Activated naive CD4-positive, alpha-beta T cell treated with anti-CD3 and anti-CD28 coated beads, Interleukin-2, amount 10 ng/mL, durations not matched to agents 7 days and 5 days (primary cell): ENCODE measurements at places on chromosomes 7 and 10.

GRCh38 chr7:149595541-149595940 lies 97.9 kb upstream of the ZNF746 start:
- peaks cover 13% of the 10 kb centered on the region for H3K27me3 ChIP-seq
- no peak for DNase-seq
- H3K4me3 ChIP-seq = no peak overlapping the region
- H3K27ac ChIP-seq = no peak overlapping the region

DNA sequence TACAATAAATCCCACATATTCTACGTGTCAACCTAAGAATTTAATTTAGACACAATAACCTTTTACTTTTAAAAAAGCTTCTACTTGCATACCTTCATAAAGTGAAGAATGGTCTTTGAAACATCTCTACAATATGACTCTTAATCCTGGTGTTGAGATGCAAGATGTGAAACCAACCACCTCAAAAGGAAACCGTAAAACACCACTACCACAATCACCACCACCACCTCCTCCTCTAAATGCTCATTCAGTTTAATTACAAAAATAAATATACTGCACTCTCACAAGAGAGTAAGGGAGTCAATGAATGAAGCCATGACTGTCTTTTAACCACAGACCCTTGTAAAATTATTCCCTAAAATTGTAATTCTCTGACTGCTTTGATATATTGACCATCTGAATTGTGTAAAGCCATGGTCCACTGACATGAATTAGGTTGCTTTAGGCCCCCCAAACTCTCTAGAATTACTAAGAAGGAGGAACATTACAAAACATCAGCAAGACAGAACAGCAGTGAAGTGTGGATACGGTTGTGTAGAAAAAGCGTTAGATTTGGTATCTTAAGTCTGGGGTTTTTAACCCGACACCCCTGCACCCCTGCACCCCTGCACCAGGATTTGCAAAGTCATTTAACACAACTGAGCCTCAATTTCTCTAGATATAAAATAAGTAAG lies 171.4 kb downstream of the SFMBT2 start:
- H3K4me3 ChIP-seq = no peak overlapping the region
- peak overlapping the region; percentile 21 for H3K27ac ChIP-seq
- no peaks in the 10 kb centered on the region for H3K27me3 ChIP-seq
- peaks cover 64% of the 10 kb centered on the region for H3K4me1 ChIP-seq

GRCh38 chr7:27096768-27097514 lies 1.1 kb upstream of the HOXA1 start:
- DNase-seq = peak; percentile 27
- H3K4me1 ChIP-seq = peaks cover 18% of the 10 kb centered on the region
- H3K4me3 ChIP-seq = peak overlapping the region; percentile 83
- peak overlapping the region; percentile 8 for H3K27ac ChIP-seq
- H3K27me3 ChIP-seq = peaks cover 95% of the 10 kb centered on the region

- peak; percentile 75 for DNase-seq
- H3K27ac ChIP-seq = peak overlapping the region; percentile 93
- H3K4me1 ChIP-seq = peaks cover 42% of the 10 kb centered on the region
Observed at GRCh38 chr7:36937754-36938563, 213.7 kb upstream of the AOAH start.

- no peaks in the 10 kb centered on the region for H3K4me1 ChIP-seq
- no peak overlapping the region for H3K4me3 ChIP-seq
- DNase-seq = no peak
- H3K27ac ChIP-seq = no peak overlapping the region
- H3K36me3 ChIP-seq = no peaks in the 10 kb centered on the region
Observed at GRCh38 chr7:31370609-31371008, 30.1 kb upstream of the NEUROD6 start.

DNA sequence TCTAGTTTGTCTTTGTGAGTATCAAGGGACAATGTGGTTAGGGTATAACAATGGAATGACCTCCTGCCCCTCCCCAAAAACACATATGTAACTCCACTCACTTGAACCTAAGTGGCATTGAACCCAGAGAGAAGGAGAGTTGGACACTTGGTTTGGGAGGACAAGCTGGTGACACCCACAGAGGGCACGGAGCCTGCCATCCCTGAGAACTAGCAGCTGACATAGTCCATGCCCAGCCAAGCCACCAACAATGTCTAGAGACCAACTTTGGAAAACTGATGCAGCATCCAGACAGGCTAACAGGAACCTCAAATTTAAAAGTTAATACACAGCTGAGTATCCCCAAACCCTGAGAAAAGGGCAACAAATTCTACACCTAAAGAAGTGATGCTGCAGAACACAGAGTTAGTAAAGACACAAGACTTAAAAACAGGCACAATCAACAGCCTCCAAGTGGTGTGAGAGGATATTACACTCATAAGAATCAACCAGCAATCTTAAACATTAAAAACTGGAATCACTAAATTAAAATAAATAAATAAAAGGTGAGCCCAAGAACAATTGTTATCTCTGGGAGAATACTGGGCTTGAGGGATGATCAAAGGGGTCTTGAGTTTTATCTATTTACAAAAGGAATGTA lies 27.2 kb downstream of the NUDCD3 start:
- H3K4me3 ChIP-seq = no peak overlapping the region
- no peak for DNase-seq
- peaks cover 55% of the 10 kb centered on the region for H3K36me3 ChIP-seq
- H3K4me1 ChIP-seq = peaks cover 72% of the 10 kb centered on the region
- no peaks in the 10 kb centered on the region for H3K27me3 ChIP-seq

GRCh38 chr10:6783471-6783870 lies 203.4 kb upstream of the PRKCQ start:
- no peak for DNase-seq
- H3K36me3 ChIP-seq = no peaks in the 10 kb centered on the region
- no peak overlapping the region for H3K27ac ChIP-seq
- no peak overlapping the region for H3K4me3 ChIP-seq

GRCh38 chr7:101906291-101907240 lies 89.1 kb downstream of the CUX1 start:
- DNase-seq = no peak
- no peaks in the 10 kb centered on the region for H3K27me3 ChIP-seq
- H3K4me1 ChIP-seq = no peaks in the 10 kb centered on the region
- no peak overlapping the region for H3K27ac ChIP-seq
- H3K4me3 ChIP-seq = no peak overlapping the region

- no peaks in the 10 kb centered on the region for H3K36me3 ChIP-seq
- H3K4me1 ChIP-seq = no peaks in the 10 kb centered on the region
- no peak overlapping the region for H3K27ac ChIP-seq
- no peak for DNase-seq
- no peak overlapping the region for H3K4me3 ChIP-seq
- H3K27me3 ChIP-seq = no peaks in the 10 kb centered on the region
Observed at GRCh38 chr10:131021246-131021895, 290.1 kb downstream of the TCERG1L start.

- peaks cover 5% of the 10 kb centered on the region for H3K27me3 ChIP-seq
- DNase-seq = no peak
- no peak overlapping the region for H3K4me3 ChIP-seq
Observed at GRCh38 chr7:35754741-35755140, 46.1 kb upstream of the SEPTIN7 start.

DNA sequence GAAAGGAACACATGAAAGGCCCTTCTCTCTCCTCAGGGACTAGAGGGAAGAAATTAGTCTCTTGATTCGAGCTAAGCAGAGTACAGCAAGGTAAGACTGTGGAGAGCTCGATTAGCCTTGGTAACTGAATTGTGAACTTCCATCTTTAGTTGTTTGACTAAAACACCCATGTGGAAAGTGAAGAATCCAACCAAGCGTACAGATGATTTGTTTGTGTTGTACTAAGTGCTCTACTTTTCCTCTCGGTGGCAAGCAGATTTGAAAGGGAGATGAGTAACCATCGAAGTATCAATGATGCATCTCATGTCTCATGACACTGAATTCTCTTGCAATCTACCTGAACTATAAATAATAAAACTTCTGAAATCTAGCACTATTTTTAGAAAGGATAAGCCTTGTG lies 80.7 kb downstream of the FZD1 start:
- H3K4me1 ChIP-seq = no peaks in the 10 kb centered on the region
- H3K4me3 ChIP-seq = no peak overlapping the region
- H3K27ac ChIP-seq = no peak overlapping the region
- H3K36me3 ChIP-seq = no peaks in the 10 kb centered on the region

DNA sequence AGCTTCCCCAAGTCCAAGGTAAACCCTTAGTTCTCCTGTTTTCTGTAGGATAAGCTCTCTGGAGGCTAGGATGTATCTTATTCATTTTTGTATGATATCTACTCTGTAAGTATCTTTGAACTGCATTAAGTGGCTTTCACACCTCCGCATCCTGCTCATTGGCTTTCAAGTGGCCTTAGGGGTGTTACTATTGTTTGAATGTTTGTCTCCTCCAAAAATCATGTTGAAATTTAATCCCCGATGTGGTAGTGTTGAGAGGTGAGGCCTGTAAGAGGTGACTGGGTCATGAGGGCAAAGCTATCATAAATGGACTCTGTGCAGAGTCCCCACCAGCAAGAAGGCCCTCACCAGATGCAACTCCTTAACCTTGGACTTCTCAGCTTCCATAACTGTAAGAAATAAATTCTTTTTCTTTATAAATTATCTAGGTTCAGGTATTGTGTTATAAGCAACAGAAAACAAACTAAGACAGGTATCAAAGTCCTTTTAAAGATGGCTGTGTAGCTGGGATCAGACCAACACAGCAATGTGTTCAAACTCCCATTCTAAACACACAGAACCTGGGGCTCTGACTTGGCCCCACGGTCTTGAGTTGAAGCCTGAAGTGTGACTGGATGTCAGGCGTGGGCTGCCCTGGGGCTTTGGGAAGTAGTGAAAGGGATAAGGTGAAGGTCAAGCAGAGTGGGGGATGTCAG lies 25.9 kb downstream of the TBXAS1 start:
- no peaks in the 10 kb centered on the region for H3K36me3 ChIP-seq
- H3K27ac ChIP-seq = no peak overlapping the region
- no peak overlapping the region for H3K4me3 ChIP-seq
- H3K4me1 ChIP-seq = peaks cover 19% of the 10 kb centered on the region

- H3K27ac ChIP-seq = no peak within 1 kb of the TSS
- H3K4me1 ChIP-seq = no peaks in the 10 kb centered on the region
- H3K4me3 ChIP-seq = no peak within 1 kb of the TSS
Observed at GRCh38 chr7:95596198-95597063, at the start of gene PDK4. Gene PDK4, minus strand, starts transcription at chr7:95596516. Its CDS starts 223 bp downstream, at chr7:95596293.

DNA sequence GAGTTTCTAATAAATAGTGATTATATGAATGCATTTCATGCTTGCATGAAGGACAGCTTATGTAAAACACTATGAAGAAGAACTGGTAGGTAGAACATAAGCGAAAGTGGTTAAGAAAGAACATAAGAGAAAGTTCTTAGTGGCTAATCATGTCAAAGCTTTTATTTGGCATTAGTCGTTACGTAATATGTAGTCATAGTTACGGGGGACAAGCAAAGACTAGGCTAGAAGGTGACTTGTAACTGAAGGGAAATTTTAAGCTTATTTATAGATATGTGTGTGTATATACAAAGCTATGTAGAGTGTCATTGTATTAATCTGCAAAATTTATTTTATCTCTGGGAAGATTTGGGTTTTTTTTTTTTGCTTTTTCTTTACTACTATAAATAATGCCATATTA lies 36.9 kb downstream of the CAPZA2 start:
- H3K36me3 ChIP-seq = peaks cover 38% of the 10 kb centered on the region
- no peak for DNase-seq

- no peak for DNase-seq
- no peak overlapping the region for H3K27ac ChIP-seq
- peaks cover 38% of the 10 kb centered on the region for H3K4me1 ChIP-seq
- peaks cover 80% of the 10 kb centered on the region for H3K27me3 ChIP-seq
- no peak overlapping the region for H3K4me3 ChIP-seq
Observed at GRCh38 chr10:30047430-30047829, 12.0 kb downstream of the JCAD start.

DNA sequence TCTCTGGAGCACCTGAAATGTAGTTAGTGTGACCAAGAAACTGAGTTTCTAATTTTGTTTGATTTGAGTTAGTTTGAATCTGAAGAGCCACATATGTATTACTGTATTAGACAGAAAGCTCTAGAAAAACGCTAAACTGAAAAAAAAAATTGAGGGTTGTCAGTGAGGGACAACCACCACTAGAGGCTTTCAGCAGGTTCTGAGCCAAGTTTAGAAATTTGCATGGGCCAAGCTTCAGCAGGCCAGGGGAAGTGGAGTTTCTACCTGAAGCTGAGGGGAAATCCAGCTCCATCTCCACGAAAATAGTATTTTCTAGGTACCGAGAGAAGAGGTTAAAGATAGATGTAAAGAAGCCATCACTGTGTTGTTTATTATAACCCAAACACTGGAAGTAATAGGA lies 77.9 kb upstream of the PLXNA4 start:
- peak; percentile 30 for DNase-seq
- peak overlapping the region; percentile 38 for H3K27ac ChIP-seq
- peaks cover 6% of the 10 kb centered on the region for H3K36me3 ChIP-seq
- no peaks in the 10 kb centered on the region for H3K27me3 ChIP-seq
- no peak overlapping the region for H3K4me3 ChIP-seq
- peaks cover 41% of the 10 kb centered on the region for H3K4me1 ChIP-seq

DNA sequence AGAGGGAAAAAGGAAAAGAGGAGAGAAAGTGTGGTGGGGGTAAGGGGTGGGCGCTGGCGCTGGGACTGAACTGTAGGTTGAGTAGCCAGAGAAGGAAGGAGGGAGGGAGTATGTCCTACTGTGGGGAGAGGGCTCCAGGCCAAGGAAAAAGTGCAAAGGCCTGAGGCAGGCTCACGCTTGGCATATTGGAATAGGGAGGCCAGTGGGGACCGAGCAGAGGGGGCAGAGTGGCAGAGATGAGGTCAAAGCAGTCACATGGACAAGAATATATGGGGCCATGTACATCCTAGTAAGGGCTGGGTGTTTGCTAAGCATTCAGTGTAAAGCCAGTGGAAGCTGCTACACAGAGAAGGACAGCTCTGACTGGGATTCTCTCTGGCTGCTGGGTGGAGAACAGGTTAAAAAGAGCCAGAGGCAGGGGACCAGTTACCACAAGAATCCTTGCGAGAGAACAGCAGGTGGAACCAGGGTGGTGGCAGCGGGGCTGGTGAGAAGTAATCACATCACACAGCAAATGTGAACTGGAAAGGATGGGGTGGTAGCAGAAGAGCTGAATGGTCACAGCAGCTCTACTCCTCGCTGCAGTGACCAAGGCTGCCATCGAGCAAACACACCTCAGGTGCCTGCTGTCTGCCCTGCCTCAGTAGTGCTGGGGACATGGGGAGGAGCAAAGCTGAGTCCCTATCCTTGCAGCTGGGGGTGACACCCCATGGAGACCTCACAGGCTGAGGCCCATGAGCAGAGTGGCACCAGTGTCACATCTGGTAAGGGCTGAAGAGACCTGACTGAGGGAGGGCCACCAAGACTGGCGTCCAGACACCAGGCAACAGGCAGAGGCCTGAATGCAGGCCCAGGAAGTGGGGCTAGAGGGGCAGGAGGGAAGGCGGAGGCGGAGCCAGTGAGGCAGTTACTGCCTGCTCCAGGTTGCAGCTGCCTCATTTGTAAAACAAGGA lies 39.5 kb downstream of the FAM53B start:
- H3K4me3 ChIP-seq = no peak overlapping the region
- no peak for DNase-seq
- peaks cover 63% of the 10 kb centered on the region for H3K36me3 ChIP-seq
- no peaks in the 10 kb centered on the region for H3K27me3 ChIP-seq
- peak overlapping the region; percentile 95 for H3K27ac ChIP-seq
